Activated naive CD4-positive, alpha-beta T cell (primary cell): ENCODE measurements at places on chromosomes 11 and 22.

- no peak for DNase-seq
These were observed 45.7 kb downstream of the TXN2 start for GRCh38 chr22:36435516-36436415.

GRCh38 chr11:35515224-35515623 is 10.2 kb downstream of the PAMR1 start:
- no peak for DNase-seq

DNA sequence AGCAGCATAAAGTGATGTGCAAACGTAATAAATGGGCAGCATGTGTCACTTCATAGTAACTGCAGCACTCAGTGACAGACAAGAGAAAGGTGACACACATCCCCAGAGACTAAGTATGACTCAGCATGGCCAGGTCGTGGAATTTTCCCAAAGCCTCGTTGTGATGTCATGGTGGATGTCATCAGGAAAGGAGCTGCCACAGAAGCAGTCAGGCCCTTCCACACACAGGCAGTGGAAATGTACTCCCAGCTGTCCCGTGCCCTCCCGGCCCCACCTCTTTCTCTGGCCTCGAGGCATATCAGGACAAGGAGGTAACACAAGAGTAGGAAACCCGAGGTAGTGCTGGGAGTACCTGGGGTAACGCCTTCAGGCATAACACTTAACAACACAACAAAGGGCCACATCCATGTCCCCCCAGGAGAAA is 8.1 kb downstream of the PC start:
- no peak for DNase-seq

DNA sequence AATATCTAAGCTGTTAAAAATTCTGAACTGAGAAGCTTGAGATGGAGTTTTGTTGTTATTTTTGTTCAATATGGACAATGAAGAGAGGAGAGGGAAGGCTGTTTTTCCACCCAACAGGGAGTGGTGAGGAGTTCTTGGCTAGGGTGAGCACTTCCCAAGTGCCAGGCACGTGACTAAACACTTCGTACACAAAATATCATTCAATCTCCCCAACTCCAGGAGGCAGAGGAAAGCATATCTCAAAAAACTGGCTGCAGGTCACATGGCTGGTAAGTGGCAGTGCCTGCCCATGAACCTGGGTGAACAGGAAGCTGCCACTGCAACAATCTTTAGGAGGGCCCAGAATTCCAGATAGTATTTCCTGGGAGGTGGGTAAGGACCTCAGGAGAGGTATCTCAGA is 11.6 kb downstream of the ELF5 start:
- DNase-seq: no peak

DNA sequence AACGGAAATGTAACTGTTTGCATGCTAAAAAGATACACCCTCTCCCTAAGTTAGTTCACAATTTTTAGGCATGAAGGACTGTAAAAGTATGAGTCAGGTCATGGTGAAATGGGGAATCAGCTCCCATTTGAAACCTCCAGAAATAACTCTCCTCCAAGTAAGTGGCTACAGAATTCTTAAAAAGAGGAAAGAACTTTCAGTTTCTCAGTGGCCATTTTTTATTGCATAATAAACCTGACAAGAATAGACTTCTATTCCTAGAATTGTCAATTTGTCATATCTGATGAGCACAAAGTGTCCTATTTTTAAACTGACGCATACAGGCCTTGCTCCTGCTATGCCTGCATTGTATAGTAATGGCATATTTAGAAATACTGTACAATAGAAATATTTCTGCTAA is 612.2 kb downstream of the CNTN5 start:
- DNase-seq: no peak

GRCh38 chr11:31640611-31641010 is 131.0 kb downstream of the ELP4 start:
- DNase-seq: no peak

- no peak for DNase-seq
These were observed 14.4 kb downstream of the ZBTB16 start for GRCh38 chr11:114073828-114074381.

DNA sequence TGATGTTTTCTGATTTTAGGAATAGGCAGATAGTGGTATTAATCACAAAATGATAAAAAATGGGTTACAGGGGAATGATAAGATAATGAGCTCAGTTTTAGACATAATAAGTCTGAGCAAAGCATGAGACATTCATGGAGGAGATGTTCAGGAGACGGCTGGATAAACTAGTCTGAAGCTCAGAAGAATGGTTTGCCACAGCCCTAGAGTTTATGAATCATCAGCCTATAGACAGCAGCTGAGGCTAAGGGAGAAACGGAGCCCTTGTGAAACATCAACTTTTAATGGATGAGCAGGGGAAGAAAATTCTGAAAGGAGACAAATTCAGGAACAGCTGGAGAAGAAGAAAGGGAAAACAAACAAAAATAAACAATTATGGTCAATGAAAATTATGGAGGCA is 87.2 kb downstream of the RELT start:
- no peak for DNase-seq

DNA sequence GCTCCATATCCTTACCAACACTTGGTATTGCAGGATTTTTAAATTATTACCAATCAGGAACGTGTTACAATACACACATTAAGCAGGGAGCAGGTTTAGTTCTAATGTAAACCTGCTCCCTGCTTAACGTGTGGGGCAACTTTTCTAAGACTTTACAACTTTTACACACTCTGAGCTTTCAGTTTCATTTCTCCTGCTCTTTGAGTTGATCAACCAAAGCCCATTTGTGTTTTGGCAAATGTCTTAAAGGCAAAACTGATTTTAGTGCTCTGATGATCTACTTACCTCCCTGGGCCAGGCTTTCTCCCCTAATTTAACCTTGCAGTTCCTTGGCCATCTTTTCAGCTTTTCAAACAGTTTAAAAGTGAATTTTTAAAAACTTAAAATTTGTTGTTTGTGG is 70.9 kb downstream of the ZBTB44 start:
- no peak for DNase-seq

DNA sequence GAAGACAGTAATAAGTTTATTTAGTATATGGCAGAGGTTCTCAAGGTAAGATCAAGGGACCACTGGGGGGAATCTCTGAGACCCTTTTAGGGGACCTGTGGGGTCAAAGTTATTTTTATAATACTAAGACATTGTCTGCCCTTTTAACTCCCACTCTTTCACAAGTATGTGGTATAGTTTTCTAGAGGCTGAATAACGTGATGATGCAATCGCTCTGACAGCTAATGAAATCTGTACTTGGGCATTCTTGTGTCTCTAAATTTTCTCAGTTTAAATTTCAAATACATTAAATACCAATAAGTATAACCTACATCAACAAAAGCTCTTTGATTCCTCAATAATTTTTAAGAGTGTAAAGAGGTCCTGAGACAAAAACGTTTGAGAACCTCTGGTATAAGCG is 147.9 kb downstream of the ATG16L2 start:
- DNase-seq: no peak

DNA sequence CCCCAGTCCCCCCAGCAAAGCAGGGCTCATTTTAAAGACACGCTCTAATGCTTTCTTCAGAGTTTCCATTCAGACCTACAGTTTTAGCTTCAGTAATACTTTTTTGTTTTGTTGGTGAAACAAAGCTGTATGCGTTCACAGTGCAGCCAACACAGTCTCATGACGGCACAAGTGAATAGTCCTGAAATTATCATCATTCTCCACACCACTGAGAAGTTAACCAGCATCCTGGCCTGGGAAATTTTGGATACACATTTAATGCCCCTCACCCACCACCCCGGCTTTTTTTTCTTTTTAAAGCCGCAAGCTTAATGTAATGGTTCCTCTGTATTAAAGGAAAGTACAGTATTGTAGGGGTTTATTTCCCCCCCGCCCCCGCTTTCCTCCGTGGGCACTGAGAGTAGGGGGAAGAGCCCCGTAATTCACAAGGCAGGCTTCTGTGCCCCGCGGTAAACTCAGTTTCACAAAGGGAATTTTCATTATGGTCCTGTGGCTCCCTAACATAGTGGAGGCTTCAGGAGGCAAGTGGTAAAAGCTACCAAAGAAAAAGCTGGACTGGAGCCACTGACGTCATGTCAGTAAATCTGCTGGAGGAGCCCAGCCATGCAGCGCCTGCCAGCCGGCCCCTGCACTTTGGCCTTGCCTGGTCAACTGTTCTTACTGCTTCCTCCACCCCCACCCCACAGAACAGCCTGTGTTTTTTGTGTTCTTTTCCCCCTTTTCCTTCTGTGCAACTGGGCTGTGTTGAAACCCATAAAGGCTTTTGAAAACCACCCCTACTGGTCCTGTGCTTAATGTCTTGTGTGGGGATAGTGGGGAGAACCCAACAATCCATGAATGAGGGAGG is 18.2 kb downstream of the TEAD1 start:
- DNase-seq: no peak

GRCh38 chr22:46372686-46373085 is 37.2 kb downstream of the TRMU start:
- DNase-seq: no peak

DNA sequence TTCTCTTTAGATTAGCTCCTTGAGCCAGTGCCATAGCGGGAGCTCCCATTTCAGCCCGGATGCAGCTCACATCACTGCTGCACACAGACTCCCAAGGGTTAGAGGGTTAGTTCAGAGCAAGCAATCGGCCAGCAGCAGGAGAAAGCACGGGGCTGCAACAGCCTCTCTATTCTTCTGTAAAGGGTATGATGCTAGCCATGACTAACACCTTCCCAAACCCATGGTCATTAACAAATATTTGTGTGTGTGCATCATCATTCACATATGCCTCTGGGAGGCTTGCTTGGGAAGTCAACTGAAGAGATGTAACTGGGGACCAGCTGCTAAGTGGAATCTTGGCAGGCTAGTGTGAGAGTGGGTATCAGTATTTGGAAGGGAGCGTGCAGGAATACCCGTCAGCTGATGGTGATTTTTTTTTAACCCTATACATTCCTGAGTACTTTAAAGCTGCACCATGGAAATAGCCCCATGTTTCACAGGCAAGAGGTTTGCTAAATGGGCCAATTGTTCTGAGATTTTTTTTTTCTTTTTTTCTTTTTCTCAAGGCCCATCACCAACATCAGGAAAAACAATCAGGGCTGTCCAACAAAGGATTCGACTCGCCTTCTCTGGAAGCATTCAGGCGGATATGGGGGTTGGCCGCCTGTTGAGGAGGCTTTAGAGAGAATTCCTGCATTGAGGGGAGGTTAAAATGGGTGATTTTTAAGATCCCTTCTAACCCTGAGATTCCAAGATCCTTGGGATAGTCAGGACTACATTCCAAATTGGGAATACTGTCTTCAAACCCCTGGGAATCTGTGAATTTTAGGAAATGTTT is 33.2 kb upstream of the CCDC89 start:
- no peak for DNase-seq

GRCh38 chr11:7530013-7530640 is 16.3 kb downstream of the PPFIBP2 start:
- no peak for DNase-seq

DNA sequence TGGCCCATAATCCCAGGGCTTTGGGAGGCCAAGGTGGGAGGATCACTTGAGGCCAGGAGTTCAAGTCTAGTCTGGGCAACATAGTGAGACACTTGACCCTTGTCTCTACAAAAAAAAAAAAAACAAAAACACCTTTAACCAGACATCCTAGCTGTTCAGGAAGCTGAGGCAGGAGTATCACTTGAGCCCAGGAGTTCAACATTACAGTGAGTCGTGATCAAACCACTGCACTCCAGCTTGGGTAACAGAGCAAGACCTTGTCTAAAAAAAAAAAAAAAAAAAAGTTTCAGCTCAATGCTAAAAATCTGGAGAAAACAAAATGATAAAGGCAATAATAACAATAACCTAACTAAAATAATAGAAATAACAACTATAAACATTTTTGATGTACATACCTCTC is 22.6 kb upstream of the APLP2 start:
- no peak for DNase-seq

DNA sequence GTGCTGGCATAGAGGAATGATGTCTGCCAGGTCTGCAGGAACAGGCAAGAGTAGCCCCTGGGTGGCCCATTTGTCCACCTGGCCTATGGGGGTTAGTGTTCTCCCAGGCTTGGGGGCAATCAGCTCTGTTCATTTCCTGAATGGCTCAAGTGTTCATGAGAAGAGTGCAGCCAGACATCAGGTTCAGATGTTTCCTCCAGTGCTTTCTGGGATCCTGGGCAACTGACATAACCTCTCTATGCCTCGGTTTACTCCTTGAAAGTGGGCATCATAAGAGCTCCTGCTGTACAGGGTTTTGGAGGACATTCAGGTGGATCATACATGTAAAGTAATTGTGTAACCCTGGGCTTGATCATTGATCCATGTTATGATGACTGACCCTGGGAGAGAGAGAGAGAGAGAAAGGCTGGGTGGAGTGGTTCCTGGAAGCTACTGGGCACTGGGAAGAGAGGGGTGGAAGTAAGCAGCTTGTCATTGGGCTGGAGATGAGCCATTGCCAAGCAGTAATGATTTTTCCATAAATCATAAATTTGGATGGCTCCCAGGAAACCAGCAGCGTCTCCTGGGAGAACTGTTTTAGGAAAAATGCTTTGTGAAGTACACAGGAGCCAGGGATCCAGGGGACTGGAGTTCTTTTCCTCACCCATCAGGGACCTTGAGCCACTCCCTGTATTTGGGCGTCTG is 30.2 kb upstream of the ACCSL start:
- DNase-seq: no peak

GRCh38 chr11:94068764-94069163 is 47.6 kb downstream of the HEPHL1 start:
- no peak for DNase-seq

DNA sequence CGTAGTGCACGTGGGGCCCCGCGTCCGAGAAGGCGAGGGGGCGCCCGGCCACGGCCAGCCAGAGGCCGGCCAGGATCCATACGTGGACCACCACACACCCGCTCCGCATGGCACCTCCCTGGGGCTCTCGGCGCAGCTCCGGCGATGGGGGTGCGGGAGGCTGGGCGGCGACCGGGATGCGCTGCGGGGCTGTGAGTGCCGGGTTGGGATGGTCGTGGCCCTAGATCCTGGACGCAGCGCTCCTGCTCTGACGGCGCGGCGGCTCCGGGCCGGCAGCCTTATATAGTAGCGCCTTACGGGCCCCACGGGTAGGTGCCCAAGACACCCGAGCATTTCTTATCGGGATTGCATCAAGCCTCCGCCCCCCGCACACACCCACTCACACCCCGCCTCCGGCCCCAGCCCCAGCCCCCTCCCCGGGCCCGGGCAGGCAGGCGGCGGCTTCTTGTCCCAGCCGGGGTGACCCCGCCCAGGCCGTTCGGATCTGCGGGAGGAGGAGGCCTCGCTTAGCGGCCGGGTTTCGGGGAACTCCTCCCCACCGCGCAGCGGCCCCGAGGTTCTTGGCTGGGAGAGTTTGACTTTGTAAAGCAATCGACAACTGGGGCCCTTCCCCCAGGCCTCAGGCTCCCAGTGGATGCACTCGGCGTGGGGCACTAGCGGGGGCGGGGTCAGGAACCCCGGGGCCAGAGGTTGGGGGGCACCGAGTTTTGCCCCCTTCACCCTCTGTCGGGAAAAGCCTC is at the start of gene FGF19:
Gene FGF19 (minus strand): TSS at position 255 of the 740 bp plus-strand sequence. CDS start 146 bp downstream, at position 109.
- no peak for DNase-seq

DNA sequence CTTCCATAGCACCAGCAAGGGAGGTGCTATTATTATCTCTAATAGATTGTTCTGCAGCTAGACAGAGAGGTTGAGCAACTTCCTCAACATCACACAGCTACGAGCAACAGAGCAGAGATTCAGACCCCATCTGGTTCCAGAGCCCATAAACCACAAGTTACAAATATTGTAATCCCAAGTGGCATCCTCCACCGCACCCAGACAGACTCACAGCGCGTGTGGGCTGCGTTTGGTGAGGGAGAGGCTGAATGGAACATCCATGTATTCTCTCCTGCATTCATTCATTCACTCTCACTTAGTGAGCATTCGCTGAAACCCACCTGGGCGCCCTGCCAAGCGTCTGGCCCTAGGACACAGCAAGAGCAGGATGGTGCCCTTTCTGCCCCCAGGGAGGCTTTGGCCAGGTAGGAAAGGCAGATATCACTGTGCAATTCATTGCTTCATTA is 33.5 kb downstream of the LIF start:
- no peak for DNase-seq

- no peak for DNase-seq
These were observed 25.3 kb upstream of the CRYBB3 start for GRCh38 chr22:25174156-25174887.
